ENCODE measurements at places on chromosomes 2 and 18. TPM values are rescaled to one million over a fixed set of nuclear protein-coding genes. Genes with fewer than 3 reads are reported as not detected.

Gene COL4A3
- polyA plus RNA-seq, result 6.1 TPM

Gene DTNA
- polyA plus RNA-seq, result 3.0 TPM

Gene CNTNAP5
- polyA plus RNA-seq, result not detected

Gene RPRM
- 1.4 TPM for polyA plus RNA-seq

Gene ANKRD53
- polyA plus RNA-seq, result 0.22 TPM

GRCh38 chr2:150007815-150008430, 420.3 kb upstream of the MMADHC start:
- no peak for DNase-seq

DNA sequence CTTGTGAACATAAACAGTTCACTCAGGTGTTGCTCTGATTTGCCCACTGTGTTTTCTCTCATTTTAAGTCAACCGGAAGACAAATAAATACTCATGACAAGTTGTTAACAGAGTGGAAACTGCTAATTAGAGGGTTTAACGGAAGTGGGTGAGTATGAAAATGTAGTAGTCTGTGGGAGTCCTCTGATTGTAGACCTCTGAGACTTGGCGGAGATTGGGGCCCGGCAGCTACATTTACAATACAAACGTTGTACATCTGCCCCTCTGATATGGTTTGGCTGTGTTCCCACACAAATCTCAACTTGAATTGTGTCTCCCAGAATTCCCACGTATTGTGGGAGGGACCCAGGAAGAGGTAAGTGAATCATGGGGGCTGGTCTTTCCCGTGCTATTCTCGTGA, 107.3 kb upstream of the FAM98A start:
- DNase-seq, result no peak

- DNase-seq, result no peak
Measured at GRCh38 chr2:185188656-185189055, 549.9 kb upstream of the FSIP2 start.

DNA sequence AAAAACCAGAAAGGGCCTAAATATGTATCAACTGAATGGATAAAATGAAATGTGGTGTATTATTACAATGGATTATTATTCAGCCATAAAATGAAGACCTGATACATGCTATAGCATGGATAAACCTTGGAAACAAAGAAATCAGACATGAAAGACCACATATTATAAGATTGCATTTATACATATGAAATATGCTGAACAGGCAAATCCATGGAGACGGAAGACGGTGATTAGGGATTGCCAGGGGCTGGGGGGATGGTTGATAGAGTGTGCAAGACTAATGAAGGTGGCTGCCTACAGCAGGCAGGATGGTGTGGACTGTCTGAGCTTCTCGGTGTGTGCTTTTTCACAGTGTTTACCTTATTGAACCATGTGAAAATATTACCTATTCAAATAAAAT, 11.4 kb upstream of the AFG3L2 start:
- no peak for DNase-seq

DNA sequence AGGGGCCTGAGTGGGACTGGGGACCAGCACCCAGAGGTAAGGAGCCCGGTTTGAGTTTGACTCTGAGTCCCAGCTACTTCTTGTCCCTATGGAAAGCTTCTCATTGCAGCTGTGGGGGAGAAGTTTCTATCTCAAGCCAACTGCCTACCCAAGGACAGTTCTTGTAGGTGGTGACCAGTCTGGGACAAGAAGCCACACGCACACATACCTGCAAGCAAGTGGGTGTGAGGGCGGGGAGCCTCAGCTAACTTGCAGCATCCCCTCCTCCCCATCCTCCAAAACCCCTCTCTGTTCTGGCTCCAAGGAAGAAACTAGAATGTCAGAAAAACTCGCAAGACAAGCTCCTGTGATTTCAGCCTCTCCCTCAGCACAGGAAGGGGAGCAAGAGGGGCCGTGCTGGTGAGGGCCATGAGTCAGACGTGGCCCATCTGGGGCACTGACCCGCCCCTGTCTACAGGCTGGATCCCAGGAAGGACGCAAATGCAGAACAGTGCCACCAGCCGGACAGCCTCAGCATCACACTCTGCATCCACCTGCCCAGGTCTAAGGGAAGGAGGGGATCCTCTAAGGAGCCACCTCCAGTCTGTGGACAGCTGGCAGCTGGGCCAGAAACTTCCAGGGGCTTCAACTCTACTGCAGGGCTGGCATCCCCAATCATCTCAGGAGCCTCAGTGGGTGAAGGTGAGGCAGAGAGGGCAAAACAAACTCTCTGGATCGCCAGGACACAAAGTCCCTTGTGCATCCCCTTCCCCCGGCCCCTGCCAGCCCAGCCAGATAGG, 103.4 kb downstream of the TNS1 start:
- DNase-seq, result no peak

DNA sequence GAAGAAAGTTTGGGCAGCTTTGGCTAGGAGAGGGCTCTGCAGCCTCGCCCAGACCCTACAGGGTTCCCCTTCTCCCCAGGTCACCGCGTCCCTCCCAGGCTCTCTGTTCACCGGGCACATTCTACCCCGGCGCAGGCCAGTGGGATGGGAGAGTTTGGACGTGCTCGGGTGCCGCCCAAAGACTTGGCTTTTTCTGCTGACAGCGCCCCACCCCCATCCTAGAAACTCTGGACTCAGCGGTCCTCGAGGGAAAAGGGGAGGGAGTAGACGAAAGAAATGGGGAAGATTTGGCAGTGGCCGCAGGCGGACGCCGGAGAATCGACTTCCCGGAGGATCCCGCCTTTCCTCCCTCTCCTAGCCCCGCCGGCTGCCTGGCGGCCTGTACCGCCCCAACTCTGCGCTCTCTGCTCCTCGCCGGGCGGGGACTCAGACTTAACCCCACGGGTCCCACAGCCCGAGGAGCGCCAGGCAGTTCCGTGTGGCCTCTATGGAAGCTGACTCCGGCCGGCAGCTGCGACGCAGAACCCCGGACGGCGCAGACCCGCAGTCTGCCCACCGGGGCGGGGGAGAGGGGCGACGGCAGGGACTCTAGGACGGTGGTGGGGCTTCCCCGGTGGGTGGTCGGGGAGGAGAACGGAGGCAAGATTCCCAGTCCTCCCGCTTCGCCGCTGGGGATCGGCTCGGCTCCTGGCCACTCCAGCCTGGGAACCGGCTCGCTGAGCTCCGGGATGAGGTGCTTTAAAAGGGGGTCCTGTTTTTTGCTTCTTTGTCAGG, 863 bp upstream of the SIX2 start:
- DNase-seq, result no peak

DNA sequence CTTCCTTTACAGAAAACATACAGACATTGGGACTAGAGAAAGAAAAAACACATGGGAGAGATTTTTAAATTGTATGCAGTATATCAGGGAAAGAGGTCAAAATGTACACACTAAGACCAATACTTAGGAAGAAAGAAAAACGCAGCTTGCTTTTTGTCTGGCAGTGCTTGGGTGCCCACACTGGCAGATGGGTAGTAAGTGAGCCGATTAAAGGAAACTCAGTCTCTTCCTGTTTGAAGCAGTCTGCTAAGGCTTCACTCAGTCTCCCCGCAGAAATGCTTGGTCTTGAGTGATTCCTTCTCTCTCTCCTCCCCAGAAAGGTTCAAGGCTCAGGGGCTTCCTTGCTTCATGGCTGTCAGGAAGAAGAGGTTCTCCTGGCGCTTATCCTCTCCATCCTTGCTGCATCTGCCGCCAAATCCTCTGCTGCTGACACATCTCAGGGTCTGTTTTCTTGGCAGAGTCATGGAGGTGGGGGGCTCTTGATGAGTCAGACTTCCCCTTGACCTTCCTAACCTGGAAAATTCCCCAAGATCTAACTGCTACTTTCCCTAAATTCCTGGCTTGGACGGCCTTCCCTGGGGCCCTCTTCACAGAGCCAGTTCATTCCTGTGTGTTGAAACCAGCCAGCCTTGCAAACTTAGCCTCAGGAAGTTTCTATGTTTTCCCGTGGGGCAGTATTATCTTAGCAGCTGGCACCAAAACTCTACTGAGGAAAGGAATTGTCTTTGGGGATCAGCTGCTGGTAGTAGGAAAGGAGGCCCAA, 10.5 kb upstream of the TMSB10 start:
- DNase-seq, result no peak

DNA sequence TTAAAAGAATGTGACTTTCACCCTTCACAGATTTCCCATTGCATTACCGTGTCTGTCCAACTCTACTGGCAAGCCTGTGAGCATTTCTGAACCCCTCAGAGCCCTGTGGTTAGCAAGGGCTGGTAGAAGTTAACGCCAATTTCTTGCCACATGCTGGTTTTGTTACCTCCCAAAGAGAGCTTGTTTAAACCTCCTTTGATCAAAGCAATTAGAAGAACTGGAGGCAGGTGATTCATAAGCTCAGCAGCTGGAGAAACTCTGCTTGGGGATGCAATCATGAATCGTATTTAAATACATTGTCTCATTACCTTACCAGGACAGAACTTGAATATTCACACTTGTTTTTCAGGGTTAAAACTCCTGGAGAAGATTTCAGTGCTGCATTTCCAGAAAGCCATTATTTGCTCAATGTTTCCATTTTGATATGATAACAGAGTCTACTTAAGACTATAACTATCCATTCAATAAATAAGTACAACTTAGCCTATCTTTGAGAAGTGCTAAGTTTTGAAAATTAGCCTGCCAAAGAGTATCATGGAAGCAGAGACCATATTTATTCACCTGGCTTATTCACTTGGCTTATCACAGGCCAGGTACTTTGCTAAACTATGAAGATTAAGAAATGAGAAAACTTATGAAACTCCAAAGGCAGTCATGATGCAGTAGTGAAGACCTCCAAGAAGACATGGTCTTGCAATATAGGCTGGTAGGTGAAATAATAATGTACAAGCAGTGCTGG, 292.8 kb downstream of the INSIG2 start:
- DNase-seq, result no peak

DNA sequence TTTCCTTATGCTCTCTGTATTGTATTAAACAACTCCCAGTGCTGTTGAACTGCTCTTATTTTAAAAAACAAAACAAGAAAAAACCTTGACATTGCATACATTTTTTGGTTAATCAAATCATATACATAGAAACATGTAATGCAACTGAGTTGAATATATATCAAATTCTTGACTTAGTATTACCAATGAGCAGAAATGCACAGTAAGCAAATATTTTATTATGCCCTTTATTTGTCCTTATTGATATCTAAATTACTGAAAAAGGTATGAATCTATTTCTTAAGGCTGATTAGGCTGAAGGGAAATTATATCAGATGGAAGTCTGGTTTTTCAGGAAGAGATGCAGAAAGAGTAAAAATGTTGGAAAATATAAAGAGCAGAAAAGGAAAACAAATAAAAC, 6.9 kb upstream of the KDM3A start:
- no peak for DNase-seq

All from spleen (tissue), 13 donors.